ENCODE measurements at places on chromosomes 1 and 21.

- DNase-seq: no peak
Measured at GRCh38 chr1:161020509-161021164, at the start of gene F11R. F11R (minus strand) TSS chr1:161021152; CDS start chr1:161021073, 79 bp downstream.

- no peak for DNase-seq
Measured at GRCh38 chr1:33010932-33011731, 25.6 kb downstream of the AK2 start.

DNA sequence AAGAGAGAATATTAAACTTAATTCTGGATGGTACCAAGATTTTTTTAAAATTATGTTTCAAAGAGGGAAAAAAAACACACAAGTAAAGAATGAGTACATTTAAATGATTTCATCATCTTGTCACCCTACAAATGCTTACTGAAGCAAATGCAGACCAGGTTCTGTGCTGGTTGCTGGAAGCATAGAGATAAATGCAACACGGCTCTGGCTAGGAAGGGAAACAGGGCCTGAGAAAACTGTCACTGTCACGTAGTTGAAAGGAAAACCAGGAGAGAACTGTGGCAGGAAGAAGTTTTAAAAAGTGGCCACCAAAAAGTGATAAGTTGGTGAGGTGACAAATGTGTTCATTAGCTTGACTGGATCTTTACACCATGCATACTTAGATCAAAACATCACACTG lies 336.9 kb upstream of the NFIA start:
- DNase-seq: no peak

DNA sequence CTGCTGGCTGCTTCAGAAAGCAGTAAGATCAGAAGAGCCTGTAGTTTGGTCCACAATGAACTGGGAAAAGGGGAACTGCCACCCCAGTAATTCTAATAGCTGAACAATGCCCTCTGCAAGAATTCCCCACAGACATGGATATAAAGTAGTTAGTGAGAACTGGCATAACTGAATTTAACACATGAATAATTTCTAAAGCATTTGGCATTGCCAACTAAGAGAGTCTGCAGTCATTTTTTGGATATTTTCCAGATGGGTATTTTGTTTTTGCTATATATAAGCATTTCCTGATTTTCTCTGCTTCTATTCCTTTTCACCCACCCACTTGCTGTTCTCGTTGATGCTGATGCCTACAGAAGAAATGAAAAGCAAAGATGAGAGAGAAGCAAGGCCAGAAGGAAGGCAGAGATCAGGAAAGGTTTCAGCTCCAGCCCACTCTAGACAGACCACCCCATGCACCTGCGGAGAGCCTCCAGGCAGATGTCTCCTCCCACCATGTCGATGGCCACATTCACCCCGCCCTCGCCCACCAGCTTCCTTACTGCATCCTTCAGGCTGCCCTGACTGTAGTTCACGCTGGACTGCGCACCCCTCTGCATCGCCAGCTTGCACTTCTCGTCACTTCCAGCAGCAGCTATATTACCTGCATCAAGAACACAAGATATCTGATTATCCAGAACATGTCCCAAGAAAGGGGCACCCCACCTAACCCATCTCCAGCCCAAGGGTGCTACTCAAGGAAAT lies 55.9 kb upstream of the SEC16B start:
- no peak for DNase-seq

DNA sequence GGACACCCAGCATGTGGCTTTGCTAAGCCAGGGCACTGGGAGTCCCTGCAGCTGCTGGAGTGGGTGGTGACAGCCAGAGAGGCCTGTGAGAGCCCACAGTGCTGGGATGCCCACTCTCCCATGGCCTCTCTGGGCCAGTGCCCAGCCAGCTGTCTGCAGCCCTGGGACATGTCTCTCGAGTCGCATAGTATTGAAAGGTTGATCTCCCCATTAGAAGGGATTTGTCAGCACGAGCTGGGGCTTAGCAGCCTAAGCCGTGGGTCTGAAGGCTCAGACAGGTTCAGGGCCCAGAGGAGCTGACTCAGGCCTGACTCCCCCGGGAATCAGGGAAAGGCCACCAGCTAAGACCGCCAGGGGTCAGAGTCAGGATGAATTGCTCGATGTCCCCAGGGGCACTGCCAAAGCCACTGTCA lies 53.5 kb downstream of the FOXD2 start:
- no peak for DNase-seq

- DNase-seq: no peak
Measured at GRCh38 chr1:24709791-24710441, 35.3 kb upstream of the CLIC4 start.

GRCh38 chr1:94490556-94490955 lies 51.0 kb downstream of the F3 start:
- no peak for DNase-seq

GRCh38 chr1:52190500-52191252 lies 48.8 kb downstream of the ZFYVE9 start:
- DNase-seq: no peak

- DNase-seq: no peak
Measured at GRCh38 chr1:114108751-114109255, 44.9 kb downstream of the SYT6 start.

DNA sequence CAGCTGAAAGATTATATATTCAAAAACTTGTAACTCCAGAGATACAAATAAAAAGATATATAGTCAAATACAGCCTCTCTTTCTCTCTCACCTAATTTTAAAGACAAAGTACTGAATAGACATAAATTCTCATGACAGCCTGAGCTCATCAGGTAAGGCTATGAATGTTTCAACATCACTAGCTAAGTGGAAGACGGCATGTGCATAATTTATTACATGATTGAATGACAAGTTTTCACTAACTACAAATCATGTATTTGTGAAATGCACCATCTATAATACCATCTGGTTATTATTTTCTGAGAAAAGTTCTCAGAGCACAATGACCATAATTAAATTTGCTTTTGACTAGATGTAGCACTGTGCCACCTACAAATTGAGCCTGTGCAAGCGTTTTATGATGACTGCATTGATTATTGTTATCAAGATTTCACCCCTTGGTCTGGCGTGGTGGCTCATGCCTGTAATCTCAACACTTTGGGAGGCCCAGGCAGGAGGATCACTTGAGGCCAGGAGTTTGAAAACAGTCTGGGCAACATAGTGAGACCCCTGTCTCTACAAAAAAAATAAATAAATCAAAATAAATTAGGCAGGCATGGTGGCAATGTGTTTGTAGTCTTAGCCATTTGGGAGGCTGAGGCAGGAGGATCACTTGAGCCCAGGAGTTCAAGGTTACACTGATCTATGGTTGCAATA lies 128.2 kb downstream of the APP start:
- no peak for DNase-seq

- DNase-seq: no peak
Measured at GRCh38 chr1:173117761-173118160, 67.0 kb upstream of the TNFSF18 start.

- no peak for DNase-seq
Measured at GRCh38 chr1:215606036-215606435, 38.9 kb downstream of the KCTD3 start.

- no peak for DNase-seq
Measured at GRCh38 chr1:62685431-62685859, 2.7 kb downstream of the DOCK7 start.

GRCh38 chr21:38712071-38712470 lies 93.7 kb upstream of the ETS2 start:
- DNase-seq: no peak

DNA sequence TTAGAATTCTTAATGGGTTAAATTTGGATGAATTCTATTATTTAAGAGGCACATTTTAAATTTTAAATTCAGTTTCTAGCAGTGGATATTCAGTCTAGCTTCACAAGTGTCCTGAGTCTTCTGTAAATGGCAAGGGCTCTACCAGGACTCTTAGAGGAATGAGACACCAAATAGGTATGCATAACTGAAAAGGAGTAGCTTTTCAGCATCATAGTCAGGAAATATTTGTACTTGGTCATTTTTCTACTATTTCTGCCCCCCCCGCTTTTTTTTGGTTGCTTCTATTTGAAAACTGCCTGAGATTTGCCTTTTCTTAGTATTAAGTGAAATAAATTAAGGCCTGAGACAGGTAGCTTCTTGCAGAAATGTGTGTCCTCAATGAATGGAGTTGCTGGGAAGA lies 80.2 kb downstream of the MAST2 start:
- no peak for DNase-seq
